ENCODE measurements at places on chromosomes 2 and 18.

DNA sequence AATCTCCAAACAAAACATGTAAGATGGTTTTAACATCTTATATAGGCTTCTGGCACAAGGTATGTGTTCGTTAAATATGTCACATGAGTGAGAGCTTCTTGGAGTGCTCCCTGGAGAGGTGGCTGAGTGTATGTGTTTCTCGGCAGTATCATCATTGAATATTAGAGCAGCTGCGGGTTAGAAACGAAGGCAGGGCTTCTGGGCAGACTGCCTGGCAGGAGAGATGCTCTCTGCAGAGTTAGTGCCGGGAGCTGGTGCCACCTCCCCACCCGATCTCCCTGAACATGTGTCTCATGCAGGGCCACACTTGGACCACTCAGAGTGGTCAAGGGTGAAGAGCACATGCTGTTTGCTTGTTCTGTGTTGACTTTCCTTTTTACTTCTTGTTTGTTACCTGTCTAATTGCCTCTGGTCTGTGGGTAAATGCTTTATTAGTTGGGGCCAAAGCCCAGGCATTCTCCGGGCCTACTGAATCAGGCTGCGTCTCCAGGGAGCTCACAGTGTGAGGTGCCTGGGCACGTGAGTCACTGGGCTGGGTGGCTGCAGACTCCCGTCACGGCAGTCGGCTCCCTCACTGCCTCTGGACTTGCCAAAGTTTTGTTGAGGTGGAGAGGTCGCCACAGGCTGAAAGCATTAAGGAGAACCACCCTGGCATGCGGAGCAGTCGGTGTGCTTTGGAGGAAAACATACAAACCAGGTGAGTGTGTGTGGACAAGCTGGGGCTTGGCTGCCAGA lies 246.6 kb downstream of the FHOD3 start:
- DNase-seq = peak; percentile 71

- no peak for DNase-seq
These were observed 238.6 kb downstream of the C1D start for GRCh38 chr2:67824186-67824585.

DNA sequence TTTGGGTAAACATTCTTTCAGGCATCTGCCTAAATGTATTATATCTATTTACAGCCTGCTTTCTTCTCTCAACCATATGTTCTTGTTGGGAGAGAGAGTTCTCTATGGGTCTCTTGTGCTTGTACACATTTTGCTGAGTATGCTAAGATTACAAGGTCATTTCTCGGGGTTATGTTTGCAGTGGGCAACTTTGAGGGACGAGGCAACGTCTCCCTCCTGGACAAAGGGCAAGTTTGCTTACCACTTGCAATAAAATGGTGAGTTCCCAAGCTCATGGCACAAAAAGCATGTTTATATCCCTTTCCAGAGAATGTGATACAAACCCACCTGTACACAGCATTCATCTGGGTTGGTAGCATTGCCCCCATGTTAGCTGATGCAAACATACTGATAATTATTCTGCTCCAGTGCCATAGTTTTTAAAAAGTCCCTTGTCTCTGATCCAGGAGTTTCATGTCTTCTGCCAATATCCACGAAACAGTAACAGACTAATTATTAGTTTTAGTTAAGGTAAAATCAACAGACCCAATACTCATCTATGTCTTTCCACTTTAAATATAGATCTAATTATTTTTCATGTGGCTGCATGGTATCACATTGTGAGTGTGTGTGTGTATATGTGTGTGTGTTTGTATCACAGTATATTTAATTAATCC lies 84.2 kb upstream of the MAPK4 start:
- no peak for DNase-seq

GRCh38 chr18:50506362-50506761 lies 53.5 kb upstream of the MAPK4 start:
- DNase-seq = no peak

DNA sequence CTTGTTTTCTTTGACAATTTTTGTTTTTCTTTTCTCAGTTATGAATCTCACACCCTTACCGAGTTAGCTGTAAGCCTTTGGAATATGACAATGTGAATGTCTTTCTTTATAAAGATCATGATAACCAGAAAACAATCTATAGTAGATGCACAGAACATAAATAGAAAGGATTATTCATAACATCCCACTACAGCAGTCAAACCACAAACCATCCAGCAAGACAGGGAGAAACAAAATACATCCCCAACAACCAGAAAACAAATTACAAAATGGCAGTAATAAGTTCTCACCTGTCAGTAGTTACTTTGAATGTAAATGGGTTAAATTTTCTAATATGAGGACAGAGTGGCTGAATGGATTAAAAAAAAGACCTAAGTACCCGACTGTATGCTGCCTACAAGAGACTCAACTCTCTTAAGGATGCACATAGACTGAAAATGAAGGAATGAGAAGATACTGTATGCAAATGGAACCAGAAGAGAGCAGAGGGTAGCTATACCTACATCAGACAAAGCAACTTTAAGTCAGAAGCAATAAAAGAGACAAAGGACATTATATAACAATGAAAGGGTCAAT lies 124.6 kb downstream of the ZNF532 start:
- no peak for DNase-seq

GRCh38 chr2:101551336-101551888 lies 76.5 kb upstream of the RFX8 start:
- DNase-seq = no peak

- DNase-seq = no peak
These were observed 302.8 kb downstream of the PTGR3 start for GRCh38 chr18:74906184-74906583.

DNA sequence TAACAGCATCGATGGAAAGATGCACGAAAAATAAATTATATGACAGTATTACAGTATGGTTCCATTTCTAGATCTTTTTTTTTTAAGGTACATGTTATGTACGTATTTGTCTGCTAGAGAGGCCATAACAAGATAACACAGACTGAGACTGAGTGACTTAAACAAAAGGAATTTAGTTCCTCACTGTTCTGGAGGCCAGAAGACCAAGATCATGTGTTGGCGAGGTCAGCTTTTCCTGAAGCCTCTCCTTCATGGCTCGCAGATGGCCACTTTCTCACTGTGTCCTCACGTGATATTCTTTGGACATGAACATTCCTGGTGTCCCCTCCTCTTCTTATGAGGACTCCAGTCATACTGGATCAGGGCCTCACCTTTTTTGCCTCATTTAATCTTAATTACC lies 177.4 kb downstream of the CAPN13 start:
- DNase-seq = no peak

- DNase-seq = no peak
These were observed 897.2 kb upstream of the CDH2 start for GRCh38 chr18:29074147-29074546.

- DNase-seq = no peak
These were observed 255.4 kb downstream of the EXOC6B start for GRCh38 chr2:72570413-72570812.

DNA sequence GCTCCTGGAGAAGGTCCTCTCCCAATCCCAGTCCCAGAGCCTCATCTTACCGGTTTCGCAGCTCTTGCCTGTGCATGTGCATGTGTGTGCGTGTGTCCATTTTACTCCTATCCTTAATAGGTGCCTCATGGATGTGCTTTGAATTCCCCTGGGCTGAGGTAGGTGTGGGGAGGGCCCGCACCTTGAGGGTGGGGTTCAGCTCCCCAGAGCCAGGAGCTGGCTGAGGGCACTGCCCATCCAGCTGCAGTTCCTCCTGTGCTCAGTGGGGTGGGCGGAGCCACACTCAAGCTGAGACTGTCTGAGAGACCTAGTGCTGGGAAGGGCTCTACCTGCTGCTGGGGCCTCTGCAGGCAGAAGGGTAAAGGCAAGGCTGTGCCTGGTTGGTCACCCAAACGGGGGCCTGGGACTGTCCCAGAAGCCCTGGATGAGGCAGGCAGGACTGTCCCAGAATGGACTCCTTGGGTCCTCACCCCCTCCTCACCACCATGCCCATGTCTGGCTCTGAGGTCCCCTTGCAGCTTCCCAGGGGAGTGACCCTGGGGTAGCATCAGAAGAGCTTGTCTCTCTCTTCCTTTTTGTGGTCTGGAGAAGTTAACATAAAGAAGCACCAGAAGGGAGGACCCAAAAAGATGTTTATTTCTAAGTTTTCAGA lies 8.9 kb downstream of the GDF7 start:
- DNase-seq = no peak

DNA sequence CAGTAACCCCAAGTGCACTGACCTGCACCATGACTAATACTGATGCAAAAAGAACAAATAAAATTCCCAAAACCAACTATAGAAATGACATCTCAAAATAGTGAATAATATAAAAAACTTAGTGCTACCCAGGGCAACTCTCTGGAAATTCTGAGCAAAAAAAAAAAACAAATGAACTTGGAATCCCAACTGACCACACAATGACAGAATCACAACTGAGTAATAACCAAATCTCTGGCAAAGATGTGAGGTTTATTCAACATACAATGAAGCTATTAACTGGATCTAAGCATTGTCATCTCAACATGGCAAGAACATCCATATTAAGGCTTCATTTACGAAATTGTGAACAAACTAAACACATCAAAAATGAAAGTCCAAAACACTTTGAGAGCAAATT lies 22.7 kb downstream of the EXOC6B start:
- DNase-seq = no peak

- DNase-seq = no peak
These were observed 187.0 kb downstream of the CYRIA start for GRCh38 chr2:16478434-16479210.
